ENCODE measurements at places on chromosomes 6 and 20.

DNA sequence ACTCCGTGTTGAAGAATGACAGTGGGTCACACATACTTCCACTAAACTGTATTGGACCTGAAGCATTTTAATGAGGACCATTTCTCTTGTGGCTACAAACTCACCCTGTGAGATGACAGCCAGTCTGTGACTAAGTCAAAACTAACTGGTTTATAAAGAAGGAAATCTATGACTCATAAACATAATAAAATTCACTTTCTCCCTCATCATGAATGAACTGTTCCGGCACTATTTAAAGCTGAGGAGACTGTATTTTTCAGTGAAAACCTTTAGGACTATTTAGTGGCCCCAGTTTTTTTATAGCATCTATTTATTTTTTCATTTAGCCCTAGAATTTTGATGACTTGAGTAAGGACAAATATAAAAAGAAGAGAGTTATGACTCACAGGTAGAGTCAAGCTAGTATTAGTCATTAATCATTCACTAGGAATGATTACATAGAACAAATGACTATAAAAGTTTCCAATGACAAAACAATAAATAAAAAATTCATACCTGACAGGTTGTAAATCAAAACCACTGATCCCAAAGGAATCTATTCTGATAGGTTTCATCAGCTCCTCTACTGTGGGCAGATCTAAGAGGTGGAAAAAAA lies 34.2 kb downstream of the CEP162 start:
- DNase-seq: no peak

- no peak for DNase-seq
Measured at GRCh38 chr6:134170844-134171243, 118.4 kb upstream of the SLC2A12 start.

GRCh38 chr6:1589208-1589607 lies 20.5 kb upstream of the FOXC1 start:
- no peak for DNase-seq

- DNase-seq: no peak
Measured at GRCh38 chr6:73231986-73232391, 6.7 kb upstream of the KHDC1L start.

- DNase-seq: no peak
Measured at GRCh38 chr20:36491901-36492617, 49.3 kb upstream of the MYL9 start.

DNA sequence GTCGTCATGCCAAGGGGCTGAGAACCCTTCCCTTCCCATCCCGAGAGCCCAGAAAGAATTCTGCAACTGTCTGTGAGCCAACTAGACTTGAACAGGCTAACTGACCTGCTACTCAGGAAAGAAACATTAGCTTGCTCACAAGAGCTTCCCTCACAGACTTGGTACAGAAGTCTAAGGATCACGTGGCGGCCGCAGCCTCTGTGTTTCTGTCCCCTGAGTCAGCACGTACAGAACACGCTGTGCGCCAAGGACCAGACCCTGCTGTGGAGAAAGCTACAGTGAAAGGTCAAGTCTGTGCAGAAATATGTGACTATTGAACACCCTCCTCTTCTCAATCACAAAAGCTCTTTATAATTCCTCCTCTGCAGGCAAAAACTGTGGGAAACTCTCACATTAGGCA lies 151.3 kb upstream of the QKI start:
- DNase-seq: peak; percentile 70

GRCh38 chr6:137426007-137426689 lies 68.0 kb downstream of the OLIG3 start:
- no peak for DNase-seq

DNA sequence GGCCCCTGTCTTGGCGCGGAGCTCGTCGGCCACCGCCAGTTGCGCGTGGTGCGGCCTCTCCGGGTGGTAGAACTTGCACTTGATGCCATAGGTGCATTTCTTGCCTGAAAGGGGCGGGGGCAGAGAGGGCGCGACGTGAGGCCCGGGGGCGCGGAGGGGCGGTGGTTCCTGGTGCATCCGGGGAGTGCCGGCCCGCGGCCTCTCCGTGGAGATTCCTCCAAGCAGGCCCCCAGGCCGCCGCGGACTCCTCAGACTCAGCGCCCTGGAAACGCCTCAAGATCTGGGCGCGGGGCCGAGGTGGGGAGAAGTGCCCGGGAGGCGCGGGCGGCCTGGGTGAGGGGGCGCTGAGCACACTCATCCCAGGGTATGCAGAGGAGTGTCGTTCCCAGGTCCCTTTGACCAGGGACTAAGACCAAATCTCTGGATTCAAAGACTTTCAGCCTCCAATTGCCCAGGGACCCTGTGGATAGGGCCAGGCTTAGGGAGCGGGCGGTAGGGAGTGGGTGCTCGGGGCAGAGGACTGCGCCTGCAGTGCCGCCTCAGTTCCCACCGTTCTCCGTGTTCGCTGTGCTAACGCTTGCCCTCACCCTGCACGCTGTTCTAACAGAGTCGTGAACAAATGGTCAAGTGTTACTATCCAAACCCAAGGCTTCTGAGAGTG lies 33.3 kb downstream of the ZC3H12D start:
- no peak for DNase-seq

DNA sequence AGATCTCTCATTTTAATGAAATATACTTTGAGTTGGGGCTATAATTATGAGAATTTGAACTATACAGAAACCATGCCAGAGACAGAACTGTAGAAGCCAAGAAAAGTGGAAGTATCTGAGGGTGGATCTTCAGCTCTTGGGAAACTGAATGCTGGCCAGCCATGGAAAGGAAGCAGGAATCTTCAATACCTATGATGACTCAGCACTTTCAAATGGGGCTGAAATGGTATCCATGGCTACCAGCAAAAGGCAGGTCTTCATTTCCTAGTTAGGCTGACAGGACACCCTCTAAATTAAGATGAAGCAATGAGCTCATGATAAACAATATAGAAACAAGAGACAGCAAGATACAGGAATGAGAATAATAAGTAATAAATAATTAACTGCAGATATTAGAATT lies 171.3 kb downstream of the COL21A1 start:
- no peak for DNase-seq

DNA sequence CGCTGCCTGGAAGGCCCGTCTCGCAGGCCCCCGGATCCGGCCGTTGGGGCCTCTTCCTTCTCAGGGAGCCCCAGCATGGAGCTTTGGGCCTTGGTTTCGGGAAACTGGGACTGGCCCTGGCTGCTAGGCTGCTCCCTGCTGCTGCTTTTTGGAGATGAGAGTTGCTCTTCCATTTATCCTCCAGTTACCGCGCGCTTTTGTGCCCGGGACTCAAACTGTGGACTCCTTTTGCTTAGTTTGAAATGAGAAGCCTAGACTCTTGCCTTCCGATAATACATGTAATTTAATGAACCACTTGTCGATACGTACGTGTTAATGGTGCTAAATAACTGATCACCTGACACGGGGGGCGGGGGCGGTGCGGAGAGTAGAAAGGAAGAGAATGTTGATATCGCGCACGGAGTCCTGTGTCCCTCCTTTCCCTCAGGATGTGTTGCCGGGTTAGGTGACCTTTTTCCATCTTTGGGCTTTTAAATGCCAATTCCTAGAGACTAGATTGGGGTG lies 968 bp downstream of the PHF3 start:
- peak; percentile 53 for DNase-seq
